ENCODE measurements at places on chromosomes 5 and 9.

- no peak for DNase-seq
These were observed 58.9 kb upstream of the ANKH start for GRCh38 chr5:14930486-14930885.

DNA sequence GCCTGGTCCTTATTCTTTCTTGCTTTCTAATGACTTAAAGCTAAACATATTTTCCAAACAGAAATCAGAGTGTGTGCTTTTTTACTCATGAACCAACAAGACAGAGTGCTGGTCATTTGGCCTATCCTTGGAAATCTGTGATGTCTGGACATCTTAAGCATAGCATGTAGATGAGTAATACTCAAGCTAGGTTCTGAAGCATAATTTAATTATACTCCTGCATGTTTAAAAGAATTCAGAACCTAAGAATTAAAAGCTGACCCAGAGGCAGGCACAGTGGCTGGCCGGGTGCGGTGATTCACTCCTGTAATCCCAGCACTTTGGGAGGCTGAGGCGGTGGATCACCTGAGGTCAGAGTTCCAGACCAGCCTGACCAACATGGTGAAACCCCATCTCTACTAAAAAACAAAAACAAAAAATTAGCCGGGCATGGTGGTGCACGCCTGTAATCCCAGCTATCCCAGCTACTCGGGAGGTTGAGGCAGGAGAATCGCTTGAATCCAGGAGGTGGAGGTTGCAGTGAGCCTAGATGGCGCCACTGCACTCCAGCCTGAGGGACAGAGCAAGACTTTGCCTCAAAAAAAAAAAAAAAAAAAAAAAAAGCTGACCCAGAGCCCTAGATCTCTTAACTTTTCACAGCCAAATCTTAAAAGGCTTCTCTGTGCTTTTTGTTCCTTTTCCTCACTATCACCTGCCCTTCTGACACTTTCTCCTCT lies 16.2 kb upstream of the TJP2 start:
- no peak for DNase-seq

- no peak for DNase-seq
These were observed 60.0 kb downstream of the ERAP1 start for GRCh38 chr5:96747720-96748119.

DNA sequence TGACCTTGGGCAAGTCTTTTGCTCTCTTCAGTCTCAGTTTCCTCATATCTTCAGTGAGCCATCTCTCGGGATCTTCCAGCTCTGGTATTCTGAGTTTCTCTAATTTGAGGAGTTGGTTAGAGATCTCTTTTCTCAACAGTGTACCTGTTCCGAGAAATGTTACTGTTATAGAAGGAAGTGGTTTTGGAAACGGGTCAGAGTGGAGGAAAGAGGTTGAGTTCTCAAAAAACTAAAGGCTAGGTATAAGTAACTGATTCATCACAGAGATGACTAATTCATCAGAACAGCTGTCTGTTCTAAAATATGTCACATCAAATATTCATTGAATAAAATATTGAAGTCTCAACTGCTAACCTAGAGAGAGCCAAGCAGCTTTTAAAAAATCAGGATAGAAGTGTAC lies 106.6 kb downstream of the PALM2AKAP2 start:
- DNase-seq = no peak

DNA sequence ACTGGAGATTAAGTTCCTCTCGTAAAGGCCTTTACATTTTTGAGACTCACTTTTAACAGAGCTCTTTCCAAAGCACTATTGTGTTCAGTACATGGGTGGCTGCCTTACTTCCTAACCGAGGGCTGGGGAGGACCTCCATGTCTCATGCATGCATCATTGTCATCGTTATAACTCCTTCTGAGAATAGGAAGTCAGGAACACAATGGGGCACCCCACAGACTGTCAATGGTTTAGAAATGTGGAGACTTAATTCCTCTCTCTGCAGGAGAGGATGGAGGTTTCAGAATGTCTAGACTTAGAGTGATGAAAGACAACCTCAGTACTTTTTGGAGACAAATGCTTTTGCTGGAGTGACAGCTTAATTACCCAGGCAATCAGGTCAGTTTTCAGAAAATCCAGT lies 83.9 kb downstream of the PRLR start:
- no peak for DNase-seq

- no peak for DNase-seq
These were observed 712.3 kb upstream of the WWC1 start for GRCh38 chr5:167578977-167579692.

- no peak for DNase-seq
These were observed 42.9 kb downstream of the FAF2 start for GRCh38 chr5:176491101-176491502.

DNA sequence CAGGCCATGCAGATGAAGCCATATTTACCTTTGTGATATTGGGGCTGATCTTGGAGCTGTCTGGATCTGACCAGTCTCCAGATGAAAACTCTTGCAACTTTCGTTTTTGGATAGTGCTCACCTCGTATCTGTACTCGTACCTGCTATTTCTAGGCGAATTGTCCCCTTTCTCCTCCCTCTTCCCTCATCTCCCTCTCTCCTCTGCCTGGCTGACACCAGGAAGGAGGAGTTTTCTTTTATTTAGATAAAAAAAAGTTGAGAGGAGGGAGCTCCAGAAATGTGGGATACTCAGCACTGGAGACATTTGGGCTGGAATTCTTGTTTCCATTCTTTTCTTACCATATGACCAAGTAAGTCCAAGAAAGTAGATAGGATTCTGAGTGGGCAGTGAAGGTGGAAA lies 54.6 kb upstream of the ABL1 start:
- DNase-seq = no peak

- DNase-seq = no peak
These were observed 23.0 kb downstream of the FRRS1L start for GRCh38 chr9:109143881-109144562.

DNA sequence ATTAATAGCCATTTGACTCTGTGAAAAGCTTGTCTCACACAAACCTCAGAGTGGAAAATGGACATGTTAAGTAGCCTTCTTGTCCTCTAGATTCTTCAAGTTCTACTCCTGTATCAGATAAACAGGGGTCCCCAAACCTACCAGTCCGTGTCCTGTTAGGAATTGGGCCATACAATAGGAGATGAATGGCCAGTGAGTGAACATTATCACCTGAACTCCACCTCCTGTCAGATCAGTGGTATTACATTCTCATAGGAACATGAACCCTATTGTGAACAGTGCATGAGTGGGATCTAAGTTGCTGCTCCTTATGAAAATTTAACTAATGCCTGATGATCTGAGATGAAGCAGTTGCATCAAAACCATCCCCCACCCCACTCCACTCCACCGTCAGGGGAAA lies 136.3 kb downstream of the TMEM232 start:
- DNase-seq = peak; percentile 7

DNA sequence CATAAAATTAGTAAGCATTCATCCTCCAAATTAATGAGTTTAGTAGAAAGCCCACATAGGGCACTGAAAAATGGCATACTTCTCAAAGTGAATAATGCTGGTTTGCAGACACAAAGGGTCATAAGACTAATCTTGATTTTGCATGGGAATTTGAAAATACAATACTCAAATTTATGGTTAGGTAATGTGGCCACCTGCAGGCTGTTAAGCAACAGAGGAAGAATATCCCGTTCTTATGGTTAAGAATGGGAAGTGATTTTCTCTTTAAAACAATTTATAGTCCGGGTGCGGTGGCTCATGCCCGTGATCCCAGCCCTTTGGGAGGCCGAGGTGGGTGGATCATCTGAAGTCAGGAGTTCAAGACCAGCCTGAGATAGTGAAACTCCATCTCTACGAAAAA lies 9.4 kb upstream of the PLCXD3 start:
- DNase-seq = no peak

- DNase-seq = no peak
These were observed 5.8 kb upstream of the ENG start for GRCh38 chr9:127860260-127860659.

- DNase-seq = no peak
These were observed 184.3 kb downstream of the MTRR start for GRCh38 chr5:8053270-8053669.

- DNase-seq = no peak
These were observed 66.1 kb upstream of the STK32A start for GRCh38 chr5:147168578-147169327.

DNA sequence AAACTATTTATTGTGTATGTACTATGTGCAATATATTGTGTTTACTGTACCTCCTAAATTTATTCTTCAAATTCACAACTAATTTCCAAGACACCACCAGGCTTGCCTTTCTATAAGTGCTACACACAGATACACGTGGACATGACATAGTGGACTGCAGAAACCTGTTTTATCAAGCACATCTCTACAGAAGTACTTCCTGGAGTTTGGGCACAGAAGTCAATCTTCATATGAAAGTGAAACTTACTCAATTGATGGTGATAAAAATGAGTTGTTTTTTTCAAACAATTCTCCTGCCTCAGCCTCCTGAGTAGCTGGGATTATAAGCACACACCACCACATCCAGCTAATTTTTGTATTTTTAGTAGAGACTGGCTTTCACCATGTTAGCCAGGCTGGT lies 57.6 kb downstream of the NLN start:
- no peak for DNase-seq

- DNase-seq = no peak
These were observed 19.9 kb downstream of the IDNK start for GRCh38 chr9:83642793-83643192.

GRCh38 chr5:15550502-15551112 lies 50.6 kb downstream of the FBXL7 start:
- DNase-seq = no peak

DNA sequence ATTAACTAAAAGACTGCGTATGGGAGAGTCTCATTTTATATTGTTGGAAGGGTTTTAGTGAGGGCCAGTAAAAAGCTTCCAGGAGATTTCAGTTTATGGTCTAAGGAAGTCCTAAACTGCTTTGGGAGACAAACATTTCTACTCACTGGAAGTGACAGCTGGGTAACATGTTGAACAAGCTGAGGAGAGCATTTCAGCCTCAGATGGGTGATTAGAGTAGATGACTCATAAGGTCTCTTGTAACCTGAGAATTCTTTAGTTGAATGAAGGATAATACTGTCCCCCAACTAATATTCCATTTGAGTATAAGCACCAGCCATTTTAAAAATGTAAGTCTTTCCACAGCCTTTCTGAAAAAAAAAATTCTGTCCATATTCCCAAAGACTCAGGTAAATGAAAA lies 218.0 kb upstream of the C9orf72 start:
- DNase-seq = no peak

- DNase-seq = peak; percentile 16
These were observed 70.7 kb upstream of the TAF1L start for GRCh38 chr9:32706004-32706724.

- DNase-seq = no peak
These were observed 5.8 kb downstream of the TMEM268 start for GRCh38 chr9:114616684-114617520.
